Lung microvascular endothelial cell (primary cell): ENCODE measurements at places on chromosomes 4 and X. TPM values are rescaled to one million over a fixed set of nuclear protein-coding genes. Genes with fewer than 3 reads are reported as not detected.

DNA sequence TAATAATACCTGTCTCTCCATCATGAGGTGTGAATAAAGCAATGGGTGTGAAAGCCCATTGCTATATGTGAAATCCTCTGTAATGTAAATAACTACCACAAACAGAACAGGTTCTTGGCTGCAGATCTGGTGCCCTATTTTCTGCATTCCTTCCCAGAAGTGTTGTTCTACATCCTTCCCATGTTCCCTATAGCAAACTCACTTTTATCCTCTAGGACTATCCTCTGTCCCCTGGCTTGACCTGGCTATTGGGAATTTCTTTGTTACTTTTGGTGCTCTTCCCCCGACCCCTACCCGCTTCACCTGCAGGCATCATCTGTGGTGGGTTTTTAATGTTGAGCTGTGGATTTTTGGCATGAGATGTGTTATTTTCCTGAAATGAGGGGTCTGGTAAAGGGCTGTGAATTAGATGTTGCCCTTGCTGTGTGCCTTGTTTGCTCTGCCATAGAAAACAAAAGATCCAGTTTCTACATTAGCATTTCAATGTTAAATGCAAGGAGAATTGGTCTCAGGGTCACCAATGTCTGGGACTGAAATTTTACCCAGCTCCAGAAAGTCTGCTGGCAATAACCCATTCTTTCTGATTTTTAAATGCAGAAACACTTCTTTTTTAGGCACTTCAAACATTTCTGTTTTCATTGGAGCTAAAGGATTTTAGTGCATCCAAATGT, 13.6 kb upstream of the FREM3 start:
- DNase-seq: no peak

GRCh38 chr4:177119021-177119471, 190.6 kb upstream of the NEIL3 start:
- DNase-seq: no peak

TRIM2 gene
- 6.5 and 15.7 TPM in 2 replicates for total RNA-seq

DNA sequence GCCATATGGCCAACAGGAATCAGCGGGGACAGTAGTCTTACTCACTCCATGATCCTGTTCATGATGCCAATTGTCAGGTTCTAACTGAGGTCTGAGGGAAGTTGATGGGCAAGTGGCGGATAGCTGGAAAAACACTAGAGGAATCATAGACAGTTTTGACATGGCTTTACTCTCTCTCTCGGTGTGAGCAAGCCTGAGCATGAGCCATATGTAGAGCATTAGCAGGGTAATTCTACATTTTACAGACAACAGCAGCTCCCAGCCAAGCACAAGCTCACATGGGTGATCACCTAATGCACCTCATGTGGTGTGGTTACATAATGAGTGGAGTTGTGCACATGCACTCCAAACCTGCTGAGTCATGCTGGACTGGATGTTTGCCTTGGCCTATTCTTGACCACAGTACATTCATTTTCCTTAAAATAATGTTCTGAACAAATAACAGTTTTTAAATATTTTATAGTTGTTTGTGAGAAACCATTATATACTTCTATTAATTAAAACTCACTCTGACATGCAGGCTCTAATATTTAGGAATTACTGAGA, 429.2 kb downstream of the GPAT3 start:
- no peak for DNase-seq

DNA sequence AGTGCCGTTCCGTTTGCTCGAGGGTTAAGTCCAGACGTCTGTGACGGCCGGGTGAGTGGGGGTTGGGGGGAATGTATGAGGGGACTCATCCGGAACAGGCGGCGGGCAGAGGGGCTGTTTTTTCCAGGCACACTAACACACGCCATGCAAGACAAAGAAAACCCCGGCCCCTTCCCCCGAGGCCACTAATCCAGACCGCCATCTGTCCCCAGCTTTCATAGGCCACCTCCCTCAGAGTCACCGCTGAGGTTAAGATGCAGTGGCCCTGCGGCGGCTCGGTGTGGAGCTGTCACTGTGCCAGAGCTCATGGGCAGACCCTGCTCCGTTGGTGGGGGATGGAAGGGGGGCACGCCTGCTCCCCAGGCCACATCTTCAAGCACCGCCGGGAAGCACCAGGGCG, 34.1 kb downstream of the SORCS2 start:
- DNase-seq: no peak
